ENCODE measurements at places on chromosomes 6 and 20. TPM values are rescaled to one million over a fixed set of nuclear protein-coding genes. Genes with fewer than 3 reads are reported as not detected.

DNA sequence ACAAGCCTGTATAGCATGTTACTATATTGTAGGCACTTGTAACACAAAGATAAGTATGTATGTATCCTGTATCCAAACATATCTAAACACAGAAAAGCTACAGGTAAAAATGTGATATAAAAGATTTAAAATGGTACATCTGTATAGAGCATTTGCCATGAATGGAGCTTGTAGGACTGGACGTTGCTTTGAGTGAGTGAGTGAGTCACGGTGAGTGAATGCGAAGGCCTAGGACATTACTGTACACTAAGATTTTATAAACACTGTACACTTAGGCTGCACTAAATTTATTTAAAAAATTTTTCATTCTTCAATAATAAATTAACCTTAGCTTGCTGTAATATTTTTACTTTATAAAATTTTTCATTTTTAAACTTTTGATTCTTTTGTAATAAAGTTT, 136.9 kb downstream of the NKAIN2 start:
- no peaks in the 10 kb centered on the region for H3K27me3 ChIP-seq
- DNase-seq, result no peak
- no peak overlapping the region for H3K27ac ChIP-seq
- H3K4me1 ChIP-seq, result no peaks in the 10 kb centered on the region
- H3K36me3 ChIP-seq, result no peaks in the 10 kb centered on the region

DNA sequence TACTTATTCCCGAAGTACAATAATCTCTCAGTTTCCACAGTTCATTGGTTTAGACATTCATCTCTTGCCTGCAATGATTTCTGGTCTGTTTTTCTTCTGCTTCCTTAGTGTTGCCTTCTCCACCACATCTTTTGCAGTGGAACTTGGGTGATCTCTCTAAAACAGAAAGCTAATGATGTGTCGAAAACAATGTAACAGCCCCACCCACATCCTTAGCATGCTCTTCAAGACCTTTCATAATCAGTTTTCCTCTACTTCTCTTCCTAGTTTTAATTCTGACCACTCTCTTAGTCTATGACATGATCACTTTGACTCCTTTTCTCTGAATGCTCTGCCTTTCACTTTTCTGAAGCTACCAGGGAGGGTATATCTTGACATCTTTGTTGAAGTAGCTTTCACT, 1007.9 kb upstream of the CITED2 start:
- peaks cover 3% of the 10 kb centered on the region for H3K4me1 ChIP-seq
- no peak overlapping the region for H3K4me3 ChIP-seq
- H3K27ac ChIP-seq, result no peak overlapping the region
- H3K36me3 ChIP-seq, result no peaks in the 10 kb centered on the region
- H3K27me3 ChIP-seq, result no peaks in the 10 kb centered on the region
- DNase-seq, result no peak

DNA sequence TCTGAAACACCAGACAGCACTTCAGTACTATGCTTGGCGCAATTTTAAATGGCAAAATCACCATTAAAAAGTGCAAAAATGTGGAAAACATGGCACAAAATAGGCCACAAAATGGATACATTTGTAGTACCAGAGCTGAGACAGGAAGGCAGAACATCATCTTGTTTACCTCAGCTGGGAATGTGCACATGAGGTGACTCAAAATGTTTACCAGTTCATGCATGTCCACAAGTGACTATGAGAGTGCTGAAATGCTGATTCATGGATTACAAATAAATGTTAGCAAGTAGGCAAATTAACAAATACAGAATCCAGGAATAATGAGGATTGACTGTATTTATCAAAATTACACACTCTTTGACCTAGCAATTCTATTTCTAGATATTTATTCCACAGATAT, 201.6 kb downstream of the ISM1 start:
- no peaks in the 10 kb centered on the region for H3K4me1 ChIP-seq
- no peak for DNase-seq
- no peak overlapping the region for H3K4me3 ChIP-seq
- H3K27ac ChIP-seq, result no peak overlapping the region
- H3K36me3 ChIP-seq, result no peaks in the 10 kb centered on the region

The NR2E1 gene
- not detected for total RNA-seq

The ZDHHC14 gene
- total RNA-seq, result 7.5 TPM

- H3K27me3 ChIP-seq, result no peaks in the 10 kb centered on the region
- no peak overlapping the region for H3K4me3 ChIP-seq
- no peaks in the 10 kb centered on the region for H3K4me1 ChIP-seq
- H3K27ac ChIP-seq, result no peak overlapping the region
- DNase-seq, result no peak
Observed at GRCh38 chr6:88262332-88262731, 96.2 kb upstream of the CNR1 start.

The TMEM74B gene
- total RNA-seq, result not detected

The CGA gene
- total RNA-seq, result not detected

DNA sequence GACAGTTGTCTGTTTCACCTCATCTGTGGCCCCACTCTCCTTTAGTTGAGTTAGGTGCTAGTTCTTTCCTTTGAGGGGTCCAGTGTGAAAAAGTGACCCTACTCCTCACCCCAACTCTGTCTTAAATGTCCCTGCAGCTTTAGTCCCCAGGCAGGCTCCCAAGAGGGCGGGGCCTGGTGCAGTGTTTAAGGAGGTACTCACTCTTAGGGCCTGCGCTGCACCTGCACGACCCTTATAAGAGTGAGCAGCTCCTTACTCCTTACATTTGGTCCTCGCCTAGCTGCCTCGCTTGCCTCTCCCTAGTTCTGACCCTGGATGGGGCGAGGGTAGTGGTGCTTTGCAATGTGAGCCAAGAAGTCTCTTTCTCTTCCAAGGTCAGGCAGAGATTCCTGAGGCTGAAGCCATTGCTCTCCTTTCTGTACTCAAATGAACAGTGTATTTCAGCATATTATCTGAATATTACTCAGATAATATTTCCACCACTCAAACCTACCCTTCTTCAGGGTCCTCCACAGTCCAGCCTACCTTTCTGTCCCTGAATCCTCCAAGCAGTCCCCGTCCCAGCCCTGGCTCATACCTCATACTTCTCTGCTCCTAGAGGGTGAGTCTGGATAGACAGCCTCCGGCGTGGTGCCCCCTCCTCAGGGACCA, 11.9 kb upstream of the VEGFA start:
- no peaks in the 10 kb centered on the region for H3K27me3 ChIP-seq
- no peak overlapping the region for H3K27ac ChIP-seq
- peak; percentile 33 for DNase-seq

The MOG gene
- not detected for total RNA-seq

DNA sequence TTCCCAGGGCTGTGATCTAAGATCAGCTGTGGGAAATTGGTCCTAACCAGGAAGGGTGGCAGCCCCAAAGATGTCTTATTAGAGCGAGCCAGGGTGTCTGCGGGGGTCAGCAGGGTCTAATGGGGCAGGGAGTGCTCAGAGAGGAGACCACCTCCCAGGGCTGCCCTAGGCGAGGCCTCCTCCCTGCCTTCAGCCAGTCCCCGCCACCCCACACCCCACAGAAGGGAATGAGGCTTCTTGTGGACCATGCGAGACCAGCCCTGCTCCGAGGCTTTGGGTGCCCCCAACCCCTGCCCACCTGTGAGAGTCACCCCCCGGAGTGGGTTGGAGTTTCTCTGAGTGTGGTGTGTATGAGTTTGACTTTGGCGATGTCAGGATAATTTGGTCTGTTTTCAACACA, 37.8 kb downstream of the SYNJ2 start:
- peaks cover 7% of the 10 kb centered on the region for H3K36me3 ChIP-seq
- H3K27me3 ChIP-seq, result no peaks in the 10 kb centered on the region
- no peak for DNase-seq
- no peak overlapping the region for H3K4me3 ChIP-seq

DNA sequence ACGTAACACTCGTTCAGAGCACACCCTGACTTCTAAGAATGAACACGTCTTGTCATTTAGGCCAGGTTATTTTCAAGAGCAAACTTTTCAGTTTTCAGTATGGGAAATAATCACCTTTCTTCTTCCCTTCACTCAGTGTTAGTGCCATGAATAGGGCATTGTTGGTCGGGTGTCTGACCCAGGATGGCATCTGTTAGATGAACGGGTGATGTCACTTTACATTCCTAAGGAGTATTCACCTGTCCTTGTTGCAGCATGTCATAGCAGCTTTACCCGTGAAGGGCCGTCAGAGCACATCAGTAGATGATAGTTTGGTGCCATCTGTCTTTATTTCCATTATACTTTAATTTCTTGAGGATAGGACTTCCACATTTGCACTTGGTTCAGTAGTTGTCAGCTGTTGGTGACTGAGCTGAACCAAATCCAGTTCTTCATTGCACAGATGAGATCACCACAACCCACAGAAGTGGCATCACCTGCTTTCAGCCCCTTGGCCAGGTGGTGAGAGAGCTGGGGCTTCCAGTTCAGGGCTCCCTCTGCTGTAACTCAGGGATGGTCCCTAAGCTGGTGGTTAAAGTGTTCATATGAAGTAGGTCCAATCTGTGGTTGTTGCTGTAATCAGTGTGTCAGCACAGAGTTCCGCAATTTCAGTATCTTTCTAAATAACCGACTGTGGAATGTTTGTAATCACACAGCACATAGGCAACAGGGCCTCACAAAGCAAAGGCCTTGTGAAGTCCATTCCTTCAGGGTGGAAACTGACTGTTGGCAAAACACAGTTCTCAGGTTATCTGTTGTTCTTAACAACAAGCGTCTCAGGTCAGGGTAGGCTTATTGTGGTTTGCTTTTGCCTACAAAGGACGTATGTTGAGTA, 68.2 kb downstream of the FAM120B start:
- H3K4me3 ChIP-seq, result no peak overlapping the region
- DNase-seq, result no peak

GRCh38 chr6:154157706-154158105, 118.7 kb downstream of the OPRM1 start:
- no peak for DNase-seq
- H3K27ac ChIP-seq, result no peak overlapping the region
- no peaks in the 10 kb centered on the region for H3K27me3 ChIP-seq

- no peak overlapping the region for H3K4me3 ChIP-seq
- peaks cover 3% of the 10 kb centered on the region for H3K4me1 ChIP-seq
- H3K27ac ChIP-seq, result no peak overlapping the region
- H3K36me3 ChIP-seq, result no peaks in the 10 kb centered on the region
Observed at GRCh38 chr20:5160882-5161281, 34.1 kb downstream of the CDS2 start.

DNA sequence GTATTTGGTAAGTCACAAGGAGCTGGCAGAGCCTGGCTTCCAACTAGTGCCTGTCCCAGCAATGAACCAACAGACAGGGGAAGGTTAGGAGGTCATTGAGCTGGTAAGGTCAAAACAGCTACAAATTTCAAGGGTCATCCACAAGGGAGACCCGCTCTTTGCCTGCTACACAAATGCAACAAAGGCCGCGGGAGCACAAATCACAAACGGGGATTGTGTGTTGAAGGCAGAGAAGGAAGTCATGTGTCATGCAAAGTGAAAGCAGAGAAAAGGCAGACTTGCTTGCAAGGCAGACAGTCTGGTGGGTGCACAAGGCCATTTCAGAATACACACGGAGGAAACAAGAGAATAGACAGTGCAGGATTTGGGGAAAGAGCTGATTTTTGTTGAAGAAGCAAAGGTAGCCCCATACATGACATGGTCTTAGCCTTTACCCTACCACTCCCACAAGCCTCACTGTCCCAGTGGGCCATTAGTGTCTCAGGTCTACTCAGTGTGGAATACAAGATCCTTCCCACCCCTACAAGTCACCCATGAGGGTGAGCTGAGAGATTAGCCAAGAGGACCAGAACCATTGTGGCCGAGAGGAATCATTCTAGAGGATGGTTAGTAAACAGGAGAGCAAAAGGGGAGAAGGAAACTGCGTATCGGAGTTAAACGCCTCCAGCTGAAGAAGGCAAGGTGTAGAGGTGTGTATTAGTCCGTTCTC, 18.1 kb upstream of the SAMHD1 start:
- no peak overlapping the region for H3K4me3 ChIP-seq
- no peaks in the 10 kb centered on the region for H3K36me3 ChIP-seq
- peak overlapping the region; percentile 34 for H3K27ac ChIP-seq
- no peak for DNase-seq

DNA sequence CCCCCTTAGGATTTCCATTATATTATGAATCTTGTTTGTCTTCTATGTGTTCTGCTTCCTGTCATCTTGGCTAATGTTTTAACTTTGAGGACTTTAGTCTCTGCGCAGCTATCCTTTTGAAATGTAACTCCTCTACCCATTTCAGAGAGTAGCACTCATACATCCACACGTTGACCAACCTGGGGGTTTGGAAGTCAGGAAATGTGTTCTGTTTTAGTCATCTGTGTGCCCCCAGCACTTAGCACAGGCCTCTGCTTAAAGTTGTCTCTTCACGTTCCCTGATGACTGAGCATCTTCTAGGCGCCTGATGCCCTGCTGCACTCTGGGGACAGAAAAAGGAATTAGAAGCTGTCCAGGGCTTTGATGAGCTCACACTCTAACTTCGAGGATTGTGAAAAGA, 47.9 kb downstream of the HMGN3 start:
- H3K4me1 ChIP-seq, result peaks cover 9% of the 10 kb centered on the region
- no peak for DNase-seq
- no peaks in the 10 kb centered on the region for H3K36me3 ChIP-seq
- H3K27me3 ChIP-seq, result no peaks in the 10 kb centered on the region
- no peak overlapping the region for H3K27ac ChIP-seq

The MRPL14 gene
- total RNA-seq, result 32.4 TPM

GRCh38 chr6:11428371-11428770, 109.2 kb upstream of the TMEM170B start:
- no peaks in the 10 kb centered on the region for H3K27me3 ChIP-seq
- no peak overlapping the region for H3K4me3 ChIP-seq
- peak overlapping the region; percentile 64 for H3K27ac ChIP-seq
- H3K4me1 ChIP-seq, result peaks cover 25% of the 10 kb centered on the region
- no peaks in the 10 kb centered on the region for H3K36me3 ChIP-seq
- no peak for DNase-seq

The DEFB112 gene
- total RNA-seq, result not detected

The GSTA3 gene
- total RNA-seq, result not detected

DNA sequence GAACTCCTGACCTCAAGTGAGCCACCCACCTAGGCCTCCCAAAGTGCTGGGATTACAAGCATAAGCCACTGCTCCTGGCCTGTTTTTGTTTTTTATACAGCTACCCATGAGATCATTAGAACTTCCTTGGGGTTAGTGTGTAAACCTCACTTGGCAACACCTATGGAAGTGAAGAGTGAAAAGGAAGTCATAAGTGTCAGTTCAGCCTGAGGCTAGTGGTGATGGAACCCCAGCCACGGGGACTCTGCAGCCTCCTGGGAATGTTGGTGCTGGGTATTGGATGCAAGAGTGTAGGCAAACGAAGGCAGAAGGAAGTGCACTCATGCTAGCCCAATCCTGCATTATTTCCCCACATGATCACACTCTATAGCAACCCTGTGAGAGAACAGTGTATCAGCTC, 33.6 kb upstream of the FUCA2 start:
- no peaks in the 10 kb centered on the region for H3K4me1 ChIP-seq
- H3K36me3 ChIP-seq, result no peaks in the 10 kb centered on the region
- no peak overlapping the region for H3K27ac ChIP-seq
- no peak overlapping the region for H3K4me3 ChIP-seq
- DNase-seq, result no peak

The GPR6 gene
- not detected for total RNA-seq

GRCh38 chr6:118326712-118327111, 221.4 kb upstream of the PLN start:
- no peak for DNase-seq
- H3K27me3 ChIP-seq, result no peaks in the 10 kb centered on the region
- H3K4me1 ChIP-seq, result peaks cover 48% of the 10 kb centered on the region
- peak overlapping the region; percentile 45 for H3K27ac ChIP-seq
- H3K4me3 ChIP-seq, result no peak overlapping the region

GRCh38 chr6:4281341-4282293, 146.2 kb upstream of the ECI2 start:
- no peaks in the 10 kb centered on the region for H3K36me3 ChIP-seq
- H3K4me1 ChIP-seq, result no peaks in the 10 kb centered on the region
- H3K27me3 ChIP-seq, result no peaks in the 10 kb centered on the region
- H3K27ac ChIP-seq, result no peak overlapping the region
- no peak overlapping the region for H3K4me3 ChIP-seq

All from sigmoid colon (tissue), 7 donors.